ENCODE measurements at places on chromosomes 12 and 14.

- no peak for DNase-seq
Measured at GRCh38 chr14:36163451-36163850, 13.1 kb downstream of the PTCSC3 start.

- DNase-seq, result no peak
Measured at GRCh38 chr14:58738876-58739275, 101.1 kb downstream of the DACT1 start.

- no peak for DNase-seq
Measured at GRCh38 chr12:125651625-125652024, 586.4 kb downstream of the AACS start.

GRCh38 chr12:131369094-131369845 is 341.6 kb upstream of the SFSWAP start:
- no peak for DNase-seq

- DNase-seq, result no peak
Measured at GRCh38 chr12:47808574-47809365, 10.9 kb downstream of the HDAC7 start.

DNA sequence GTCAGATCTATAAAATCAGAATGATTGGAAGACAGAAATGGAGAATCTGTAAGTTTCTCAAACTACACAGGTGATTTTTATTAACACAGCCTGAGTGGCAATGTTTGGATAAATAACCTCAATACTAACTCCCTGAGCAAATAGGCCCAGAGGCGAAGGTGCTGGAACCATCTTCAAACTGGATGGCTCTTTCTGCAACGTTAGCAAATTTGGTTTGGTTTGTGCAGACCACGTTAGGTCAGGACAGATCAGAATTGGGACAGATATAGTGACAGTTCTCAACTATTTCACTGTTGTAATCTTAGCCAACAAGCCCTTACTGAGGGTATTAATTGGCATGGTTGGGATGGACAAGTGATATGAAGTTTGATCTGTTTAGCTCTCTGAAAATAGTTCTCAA is 9.1 kb upstream of the CLEC9A start:
- DNase-seq, result no peak

- no peak for DNase-seq
Measured at GRCh38 chr12:63308671-63309070, 157.7 kb upstream of the AVPR1A start.

DNA sequence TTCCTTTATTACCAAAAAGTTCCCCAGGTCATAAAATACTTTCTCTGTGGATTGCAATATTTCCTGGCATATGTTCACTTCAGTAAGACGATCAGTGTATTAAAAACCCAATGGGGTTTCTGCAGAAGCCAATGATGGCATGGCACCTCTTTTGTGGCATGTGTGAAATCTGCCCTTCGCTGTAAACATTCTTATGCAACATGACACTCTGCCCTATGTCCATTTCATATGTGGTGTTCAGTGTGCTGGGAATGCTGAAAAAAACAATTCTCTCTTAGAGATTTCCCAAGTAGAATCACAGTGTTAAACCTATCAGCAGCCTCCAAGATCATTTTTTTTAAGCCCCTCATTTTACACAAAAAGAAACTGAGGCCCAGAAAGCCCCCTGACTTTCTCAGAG is 2.3 kb upstream of the MYBPC1 start:
- DNase-seq, result no peak

- DNase-seq, result no peak
Measured at GRCh38 chr12:107487011-107487680, 198.5 kb upstream of the PWP1 start.

GRCh38 chr14:75144944-75145343 is 18.1 kb upstream of the NEK9 start:
- no peak for DNase-seq

DNA sequence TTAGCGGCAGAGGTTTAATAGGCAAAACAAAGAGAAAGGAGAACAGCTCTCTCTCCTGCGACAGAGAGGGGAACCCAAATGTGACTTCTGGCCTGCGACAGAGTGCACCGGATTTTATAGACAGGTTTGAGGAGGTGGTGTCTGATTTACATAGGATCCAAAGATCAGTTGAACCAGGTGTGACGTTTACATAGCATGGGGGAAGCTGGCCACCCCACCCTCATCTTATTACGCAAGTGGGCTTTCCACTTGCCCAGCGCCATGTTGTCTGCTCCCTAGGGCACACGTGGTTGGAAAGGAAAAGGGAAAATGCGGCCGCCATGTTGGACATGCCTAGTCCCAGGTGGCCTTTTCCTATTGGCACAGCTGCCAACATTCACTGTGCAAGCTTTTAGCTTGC is 17.4 kb downstream of the BCL2L14 start:
- no peak for DNase-seq

DNA sequence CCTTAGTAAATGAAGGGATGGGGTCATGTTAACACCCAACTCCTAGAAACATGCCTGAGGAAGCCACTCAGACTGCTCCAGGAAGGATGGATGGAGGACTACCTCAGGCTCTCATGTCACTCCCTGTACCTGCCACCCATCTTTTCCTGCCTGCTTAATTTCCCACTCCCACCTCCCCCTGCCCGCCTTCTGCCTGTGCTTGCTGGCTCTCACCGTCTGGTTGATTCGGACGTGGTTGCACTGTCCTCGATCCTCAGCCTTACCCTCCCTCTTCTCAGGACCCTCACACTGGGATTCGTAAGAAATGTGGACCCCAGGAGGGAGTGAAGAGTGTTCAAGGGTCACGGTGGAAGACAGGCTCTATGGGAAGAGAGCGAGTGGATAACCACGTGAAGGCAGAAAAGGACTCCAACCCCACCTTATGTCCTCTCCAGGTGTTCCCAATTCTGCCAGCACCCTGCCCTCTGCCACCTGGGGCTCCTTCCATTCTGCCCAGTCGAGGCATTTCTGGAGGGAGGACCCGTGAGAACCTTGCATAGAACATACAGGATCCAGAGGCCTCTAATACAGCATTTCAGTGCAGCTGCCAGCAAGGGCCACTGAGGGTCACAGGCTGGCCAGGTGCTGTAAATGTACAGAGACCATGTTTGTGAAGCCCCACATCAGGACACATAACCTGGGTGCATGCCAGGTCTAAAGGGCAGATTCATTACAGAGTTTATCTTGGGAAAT is 12.9 kb downstream of the ITGB7 start:
- no peak for DNase-seq

GRCh38 chr12:10113075-10113474 is 14.3 kb upstream of the CLEC1A start:
- DNase-seq, result no peak

DNA sequence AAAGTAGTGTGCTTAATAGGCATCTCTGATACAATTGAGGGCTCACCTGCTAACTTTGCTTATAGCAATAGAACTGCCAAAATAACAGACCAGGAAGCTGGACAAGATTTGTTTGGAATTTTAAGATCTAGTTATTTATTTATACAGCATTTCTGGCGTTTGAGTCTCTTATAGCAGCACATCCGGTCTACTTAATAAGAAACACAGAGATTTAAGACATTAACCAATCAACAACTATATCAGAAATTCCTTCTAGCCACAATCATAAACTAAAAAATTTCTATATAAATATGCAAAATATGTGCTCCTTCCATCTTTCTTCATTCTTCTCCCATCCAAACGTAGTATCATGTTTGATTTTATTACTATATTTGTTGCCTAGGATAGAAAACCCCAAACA is 2.6 kb downstream of the RTN1 start:
- DNase-seq, result no peak

- no peak for DNase-seq
Measured at GRCh38 chr14:24954700-24955037, 95.3 kb downstream of the STXBP6 start.

- DNase-seq, result no peak
Measured at GRCh38 chr12:89173096-89173495, 179.2 kb downstream of the DUSP6 start.

DNA sequence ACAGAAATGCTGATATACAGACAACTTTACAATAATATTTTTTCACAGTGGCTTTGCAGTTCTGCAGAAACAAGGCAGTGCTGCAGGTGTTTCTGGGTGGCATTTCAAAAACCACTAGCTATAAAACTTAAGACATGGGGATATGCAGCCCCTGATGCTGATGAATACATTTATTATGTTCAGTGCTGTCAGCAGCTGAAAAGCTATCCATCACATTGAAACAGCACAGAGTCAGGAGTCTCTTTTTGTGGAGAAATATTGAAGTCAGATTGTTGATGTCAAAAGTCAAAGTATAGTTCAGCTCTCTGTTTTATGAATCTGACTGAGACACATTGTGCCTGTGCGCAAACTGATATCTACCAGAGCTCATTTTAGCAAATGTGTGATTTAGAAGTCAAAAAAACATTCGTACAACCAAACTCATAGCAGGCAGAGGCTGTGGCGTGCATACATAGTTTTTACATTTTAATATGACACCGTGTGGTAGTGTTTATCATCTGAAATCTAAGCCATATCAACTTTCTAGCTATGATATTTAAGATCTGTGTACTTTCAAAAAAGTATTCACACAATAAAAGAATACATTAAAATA is 467.6 kb downstream of the PRKD1 start:
- DNase-seq, result no peak

DNA sequence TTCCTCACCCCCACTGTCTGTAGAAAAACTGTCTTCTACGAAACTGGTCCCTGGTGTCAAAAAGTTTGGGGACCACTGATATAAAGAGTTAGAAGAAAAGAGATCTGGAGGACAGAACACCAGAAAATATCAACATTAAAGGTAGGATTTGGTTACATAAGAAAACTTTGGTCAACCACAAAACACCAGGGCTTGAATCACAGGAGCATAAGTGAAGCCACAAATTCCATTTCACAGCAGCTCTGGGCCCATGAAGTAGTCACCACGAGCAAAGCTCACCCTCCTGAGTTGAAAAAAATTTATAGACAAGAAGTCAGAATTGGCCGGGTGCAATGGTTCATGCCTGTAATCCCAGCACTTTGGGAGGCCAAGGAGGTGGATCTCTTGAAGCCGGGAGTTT is 19.4 kb downstream of the RALGAPA1 start:
- DNase-seq, result no peak

DNA sequence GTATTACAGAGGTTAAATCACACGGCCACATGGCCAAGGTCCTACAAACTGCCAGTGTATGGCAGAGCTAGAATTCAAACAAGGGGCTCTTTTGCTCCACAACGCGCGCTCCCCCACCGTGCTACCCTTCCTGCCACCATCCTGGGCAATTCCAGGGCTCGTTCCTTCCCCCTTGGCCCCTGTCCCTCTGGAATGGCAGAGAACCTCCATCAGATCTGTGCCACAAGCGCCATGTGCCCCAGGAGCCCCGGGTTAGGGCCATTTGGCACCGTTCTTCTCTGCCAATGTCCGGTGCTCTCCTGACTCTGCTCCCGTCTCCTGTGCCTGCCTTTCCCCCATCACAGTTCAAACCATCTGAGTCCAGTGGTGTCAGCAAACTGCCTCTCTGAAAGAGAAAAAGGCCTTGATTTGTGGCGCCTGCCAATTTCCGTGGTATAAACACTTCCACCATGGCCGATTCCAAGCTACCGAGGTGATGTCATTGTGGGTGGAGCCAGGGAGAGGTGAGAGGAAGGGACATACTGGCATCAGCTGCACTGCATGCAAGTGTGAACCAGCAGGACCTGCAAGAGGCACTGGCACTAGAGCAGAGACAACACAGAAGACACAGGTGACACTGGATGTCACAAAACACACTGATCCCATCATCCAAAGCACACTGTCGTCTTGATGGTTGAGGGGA is 163.1 kb downstream of the CALM1 start:
- DNase-seq, result no peak

GRCh38 chr14:75069811-75070145 is 337 bp downstream of the ZC2HC1C start:
- DNase-seq, result no peak

- no peak for DNase-seq
Measured at GRCh38 chr14:102272392-102272791, 32.6 kb downstream of the MOK start.

- no peak for DNase-seq
Measured at GRCh38 chr14:95387826-95388445, 68.2 kb upstream of the CLMN start.

GRCh38 chr14:79543348-79543747 is 668.0 kb downstream of the DIO2 start:
- DNase-seq, result no peak

DNA sequence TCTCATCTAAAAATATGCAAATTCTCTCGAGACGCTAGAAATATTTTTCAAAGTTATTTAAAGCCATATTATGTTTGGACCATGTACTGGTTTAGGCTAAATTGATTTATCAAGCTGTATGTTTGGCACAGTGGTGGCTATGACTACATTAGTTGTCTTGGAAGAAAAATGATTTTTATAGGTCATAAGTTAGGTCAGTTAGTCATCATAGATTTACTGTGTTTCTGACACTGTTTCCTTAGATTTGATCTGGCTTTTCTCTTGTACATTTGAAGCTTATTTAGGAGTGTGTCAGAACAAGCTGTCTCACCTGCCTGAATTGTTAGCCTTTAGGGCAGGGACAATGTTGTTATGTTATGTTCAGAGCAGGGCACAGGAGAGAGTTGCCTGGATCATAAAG is 161.1 kb upstream of the FBXO33 start:
- DNase-seq, result no peak
